ENCODE measurements at places on chromosomes 11 and 22. TPM values are rescaled to one million over a fixed set of nuclear protein-coding genes. Genes with fewer than 3 reads are reported as not detected.

DNA sequence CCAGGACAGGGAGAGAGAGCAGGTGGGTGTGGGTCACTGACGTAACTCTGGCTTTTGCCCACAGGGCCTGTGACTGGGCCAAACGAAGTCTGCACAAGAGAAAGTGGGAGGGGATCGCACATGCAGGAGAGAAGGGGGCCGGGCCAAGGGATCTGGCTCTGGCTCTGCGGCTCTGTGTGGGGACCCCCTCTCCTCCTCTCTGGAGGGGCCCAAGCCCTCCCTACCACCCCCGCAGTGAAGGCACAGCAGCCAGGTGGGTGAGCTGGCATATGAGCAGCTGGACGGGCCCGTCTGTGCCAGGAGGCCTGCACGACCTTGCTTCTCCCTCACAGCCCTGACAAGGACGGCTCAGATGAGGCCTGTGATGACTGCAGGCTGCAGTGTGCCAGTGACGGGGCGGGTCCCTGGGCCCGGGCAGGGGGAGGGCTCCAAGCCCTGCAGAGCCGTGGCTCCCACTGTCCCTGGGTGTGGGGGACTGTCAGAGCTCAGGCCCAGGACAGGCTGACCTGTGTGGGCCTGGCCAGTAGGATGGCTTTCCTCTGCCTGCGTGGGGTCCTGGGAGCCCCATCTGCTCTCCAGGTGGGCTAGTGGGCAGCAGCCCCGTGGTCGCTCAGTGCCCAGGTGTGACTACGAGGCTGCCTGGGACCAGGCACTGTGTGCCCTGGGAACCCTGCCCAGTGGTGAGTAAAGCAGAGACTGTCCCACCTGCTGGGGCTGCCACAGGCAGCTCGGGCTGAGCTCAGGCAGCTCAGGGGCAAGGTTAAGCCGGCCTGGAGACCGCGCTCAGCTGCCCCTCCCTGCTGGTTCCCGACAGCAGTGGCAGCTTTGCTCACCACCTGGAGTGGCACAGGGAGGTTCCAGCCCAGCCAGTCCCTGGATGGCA lies 22.2 kb downstream of the MRGPRG start:
- no peak overlapping the region for H3K27ac ChIP-seq
- H3K36me3 ChIP-seq: no peaks in the 10 kb centered on the region
- peaks cover 9% of the 10 kb centered on the region for H3K27me3 ChIP-seq
- no peaks in the 10 kb centered on the region for H3K4me1 ChIP-seq
- no peak for DNase-seq
- no peak overlapping the region for H3K4me3 ChIP-seq

DNA sequence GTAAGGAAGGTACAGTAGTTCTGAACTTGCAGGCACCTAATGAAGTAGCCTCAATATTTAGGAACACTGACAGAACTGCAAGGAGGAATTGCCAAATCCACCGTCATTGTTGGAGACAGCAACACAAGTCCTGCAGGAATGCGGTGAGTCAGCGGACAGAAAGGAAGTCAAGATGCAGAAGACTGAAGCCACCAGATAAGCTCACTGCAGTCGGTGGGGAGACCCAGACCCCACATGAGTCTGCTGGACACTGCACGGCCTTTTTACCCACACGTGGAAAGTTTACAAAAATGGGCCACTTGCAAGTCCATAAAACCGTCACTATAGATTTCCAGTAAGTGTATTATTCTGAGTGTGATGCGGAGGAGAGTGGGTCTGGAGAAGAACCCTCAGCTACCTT lies 1471.6 kb downstream of the TBC1D22A start:
- no peak for DNase-seq
- H3K27me3 ChIP-seq: no peaks in the 10 kb centered on the region
- no peak overlapping the region for H3K4me3 ChIP-seq
- no peaks in the 10 kb centered on the region for H3K36me3 ChIP-seq

- peak; percentile 50 for DNase-seq
- no peaks in the 10 kb centered on the region for H3K36me3 ChIP-seq
- H3K27me3 ChIP-seq: no peaks in the 10 kb centered on the region
These were observed at the start of gene PRDM11 for GRCh38 chr11:45146072-45147016. Gene PRDM11 (plus strand): TSS chr11:45146639. CDS start chr11:45181767, 35,128 bp downstream.

DNA sequence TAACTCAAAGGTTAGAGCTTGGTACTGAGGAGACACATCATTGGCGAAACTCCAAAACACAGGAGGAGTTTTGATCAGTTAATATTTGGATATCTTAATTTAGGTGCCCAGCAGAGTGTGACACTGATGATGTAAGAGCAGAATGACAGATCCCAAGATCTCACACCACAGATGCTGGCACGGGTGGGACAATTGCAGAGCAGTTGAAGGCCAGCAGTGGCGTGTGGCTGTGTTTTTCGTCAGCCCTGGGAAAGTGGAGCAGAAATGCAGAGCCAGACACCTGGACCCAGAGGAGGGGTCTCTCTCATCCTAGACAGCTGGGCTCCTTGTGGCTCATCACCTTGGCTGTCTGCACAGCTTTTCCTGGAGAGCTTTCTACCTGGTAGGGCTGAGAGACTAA lies 59.7 kb upstream of the CTTN start:
- no peak overlapping the region for H3K27ac ChIP-seq
- H3K4me1 ChIP-seq: no peaks in the 10 kb centered on the region
- H3K27me3 ChIP-seq: no peaks in the 10 kb centered on the region
- DNase-seq: no peak

GRCh38 chr22:22127100-22127499 lies 117.5 kb upstream of the VPREB1 start:
- no peak overlapping the region for H3K4me3 ChIP-seq
- no peaks in the 10 kb centered on the region for H3K36me3 ChIP-seq
- no peaks in the 10 kb centered on the region for H3K4me1 ChIP-seq
- no peak overlapping the region for H3K27ac ChIP-seq

DNA sequence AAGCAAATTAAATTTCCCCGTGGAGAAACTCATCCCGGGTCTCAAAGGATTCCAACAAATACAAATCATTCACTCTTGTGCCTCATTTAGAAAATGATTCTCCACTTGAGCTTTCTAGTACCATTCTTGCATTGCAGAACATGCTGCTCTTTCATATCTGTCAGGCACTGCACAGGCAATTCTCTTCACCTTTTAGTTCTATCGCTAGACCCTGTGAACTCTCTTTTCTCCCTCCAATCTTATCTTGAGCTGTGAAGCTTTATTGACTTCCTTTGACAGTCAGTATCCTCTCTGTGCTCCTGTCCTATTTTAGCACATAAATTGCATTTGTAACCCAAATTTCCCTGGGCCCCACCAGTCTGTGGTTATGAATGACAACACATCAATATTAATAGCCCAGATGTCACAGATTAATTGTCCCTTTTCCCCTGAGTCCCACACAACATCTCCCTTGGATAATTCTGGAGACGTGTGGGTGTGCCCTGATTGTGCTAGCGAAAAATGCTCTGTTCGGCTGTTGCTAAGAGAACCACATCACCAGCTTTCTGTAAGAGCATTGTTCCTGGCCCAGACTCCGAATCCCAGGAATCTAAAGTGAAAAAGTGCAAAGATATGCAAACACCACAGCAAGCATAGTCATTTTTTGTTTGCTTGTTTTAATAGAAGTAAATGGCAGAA lies 22.4 kb upstream of the SC5D start:
- no peak for DNase-seq
- no peak overlapping the region for H3K27ac ChIP-seq
- H3K36me3 ChIP-seq: no peaks in the 10 kb centered on the region
- no peak overlapping the region for H3K4me3 ChIP-seq

GRCh38 chr11:128193615-128194014 lies 393.7 kb downstream of the ETS1 start:
- H3K36me3 ChIP-seq: no peaks in the 10 kb centered on the region
- peaks cover 10% of the 10 kb centered on the region for H3K4me1 ChIP-seq
- no peak for DNase-seq
- H3K27ac ChIP-seq: no peak overlapping the region

DNA sequence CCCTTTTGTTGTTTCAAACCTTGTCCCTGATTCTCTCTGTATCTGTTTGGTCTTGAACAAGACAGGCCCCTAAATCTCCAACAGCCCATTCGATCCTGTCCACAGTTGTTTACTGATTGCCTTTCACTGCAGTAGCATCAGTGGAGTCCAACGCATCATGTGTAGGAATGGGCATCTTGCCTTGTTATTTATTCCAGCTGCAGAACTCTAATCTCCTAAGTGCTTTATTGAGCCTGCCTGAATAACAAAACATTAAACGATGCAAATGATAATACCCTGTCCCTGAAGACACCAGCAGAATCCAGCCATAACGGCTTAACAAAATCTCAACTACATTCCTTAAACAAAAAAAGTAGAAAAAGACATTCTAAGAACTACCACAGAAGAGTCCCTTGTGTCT lies 50.1 kb downstream of the SLC35F2 start:
- H3K4me1 ChIP-seq: no peaks in the 10 kb centered on the region
- no peak overlapping the region for H3K4me3 ChIP-seq
- no peaks in the 10 kb centered on the region for H3K36me3 ChIP-seq
- DNase-seq: no peak

DNA sequence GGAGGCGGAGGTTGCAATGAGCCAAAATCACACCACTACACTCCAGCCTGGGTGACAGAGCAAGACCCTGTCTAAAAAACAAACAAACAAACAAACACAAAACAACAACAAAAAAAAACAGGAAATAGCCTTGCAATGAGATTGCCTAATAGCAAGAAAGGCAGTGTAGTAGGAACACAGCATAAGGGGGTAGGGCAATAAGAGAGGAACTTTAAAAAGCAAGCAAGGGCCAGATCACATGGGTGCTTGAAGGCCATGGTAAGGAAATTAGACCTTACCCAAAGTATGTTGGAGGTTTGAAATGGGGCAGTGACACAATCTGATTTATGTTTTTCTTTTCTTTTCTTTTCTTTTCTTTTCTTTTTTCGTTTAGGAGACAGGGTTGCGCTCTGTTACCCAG lies 34.7 kb upstream of the NRIP3 start:
- no peak overlapping the region for H3K27ac ChIP-seq
- H3K36me3 ChIP-seq: no peaks in the 10 kb centered on the region
- no peaks in the 10 kb centered on the region for H3K4me1 ChIP-seq
- DNase-seq: no peak
- no peak overlapping the region for H3K4me3 ChIP-seq
- no peaks in the 10 kb centered on the region for H3K27me3 ChIP-seq

- H3K4me1 ChIP-seq: no peaks in the 10 kb centered on the region
- no peak for DNase-seq
- H3K27me3 ChIP-seq: peaks cover 3% of the 10 kb centered on the region
- no peak overlapping the region for H3K27ac ChIP-seq
- no peaks in the 10 kb centered on the region for H3K36me3 ChIP-seq
- H3K4me3 ChIP-seq: no peak overlapping the region
These were observed 14.5 kb upstream of the MSANTD2 start for GRCh38 chr11:124814739-124815138.

DNA sequence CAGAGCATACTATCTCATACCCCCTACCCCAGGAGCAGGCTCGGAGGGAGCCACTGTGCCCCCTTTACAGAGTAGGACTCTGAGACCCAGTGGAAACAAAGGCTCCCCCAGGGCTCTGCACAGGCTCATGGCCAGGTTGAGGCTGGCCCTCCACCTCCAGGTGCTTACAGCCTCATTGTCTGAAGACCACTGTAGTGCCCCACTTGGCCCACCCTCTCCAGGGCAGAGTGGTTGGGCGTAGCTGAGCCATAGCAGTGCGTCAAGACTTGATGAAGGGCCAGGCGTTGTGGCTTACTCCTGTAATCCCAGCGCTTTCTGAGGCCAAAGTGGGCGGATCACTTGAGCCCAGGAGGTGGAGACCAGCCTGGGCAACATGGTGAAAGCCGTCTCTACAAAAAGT lies 1.7 kb downstream of the ANKRD13D start:
- no peaks in the 10 kb centered on the region for H3K27me3 ChIP-seq
- H3K4me1 ChIP-seq: peaks cover 21% of the 10 kb centered on the region
- no peak for DNase-seq
- H3K27ac ChIP-seq: no peak overlapping the region
- H3K4me3 ChIP-seq: no peak overlapping the region

GRCh38 chr11:84969103-84969502 lies 658.0 kb downstream of the DLG2 start:
- no peaks in the 10 kb centered on the region for H3K36me3 ChIP-seq
- H3K4me3 ChIP-seq: no peak overlapping the region
- no peak for DNase-seq
- H3K27me3 ChIP-seq: no peaks in the 10 kb centered on the region

- DNase-seq: no peak
- no peak overlapping the region for H3K4me3 ChIP-seq
- peaks cover 2% of the 10 kb centered on the region for H3K36me3 ChIP-seq
These were observed 22.2 kb downstream of the CYB5R2 start for GRCh38 chr11:7651140-7651551.

GRCh38 chr11:1521382-1522080 lies 35.0 kb upstream of the MOB2 start:
- no peak for DNase-seq
- H3K4me1 ChIP-seq: peaks cover 38% of the 10 kb centered on the region
- H3K36me3 ChIP-seq: no peaks in the 10 kb centered on the region
- no peaks in the 10 kb centered on the region for H3K27me3 ChIP-seq

DNA sequence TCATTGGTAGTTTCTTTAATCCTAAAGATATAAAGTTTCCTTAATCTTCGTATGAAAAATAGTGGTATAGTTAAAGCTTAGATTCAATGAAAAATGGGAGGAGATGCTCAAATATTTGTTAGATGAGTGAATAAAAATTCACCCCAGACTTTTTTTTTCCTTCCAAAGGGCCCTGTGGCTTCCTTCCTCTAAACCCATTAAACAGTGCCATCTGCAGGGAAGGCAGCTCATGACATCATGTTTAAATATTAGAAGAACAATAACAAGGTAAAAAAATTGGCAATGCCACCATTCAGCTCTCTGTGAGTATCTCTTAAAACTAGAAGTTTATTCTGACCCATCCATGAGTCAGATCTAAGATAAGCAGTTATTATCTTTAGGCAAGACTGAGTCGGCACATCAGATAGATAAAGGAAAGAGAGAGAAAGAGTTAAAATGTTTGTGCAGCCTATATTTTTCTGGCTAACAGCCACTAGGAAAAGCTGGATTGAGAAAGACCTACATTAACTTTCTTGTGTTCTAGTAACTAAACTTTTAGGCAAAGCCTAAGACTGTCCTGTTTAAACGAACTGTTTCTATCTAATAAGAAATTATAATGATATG lies 19.1 kb upstream of the OOSP1 start:
- H3K4me1 ChIP-seq: no peaks in the 10 kb centered on the region
- H3K4me3 ChIP-seq: no peak overlapping the region
- no peak overlapping the region for H3K27ac ChIP-seq
- H3K36me3 ChIP-seq: no peaks in the 10 kb centered on the region
- no peaks in the 10 kb centered on the region for H3K27me3 ChIP-seq

GRCh38 chr11:77085652-77086051 lies 17.0 kb upstream of the OMP start:
- no peak overlapping the region for H3K4me3 ChIP-seq
- peaks cover 5% of the 10 kb centered on the region for H3K4me1 ChIP-seq
- no peak overlapping the region for H3K27ac ChIP-seq

DNA sequence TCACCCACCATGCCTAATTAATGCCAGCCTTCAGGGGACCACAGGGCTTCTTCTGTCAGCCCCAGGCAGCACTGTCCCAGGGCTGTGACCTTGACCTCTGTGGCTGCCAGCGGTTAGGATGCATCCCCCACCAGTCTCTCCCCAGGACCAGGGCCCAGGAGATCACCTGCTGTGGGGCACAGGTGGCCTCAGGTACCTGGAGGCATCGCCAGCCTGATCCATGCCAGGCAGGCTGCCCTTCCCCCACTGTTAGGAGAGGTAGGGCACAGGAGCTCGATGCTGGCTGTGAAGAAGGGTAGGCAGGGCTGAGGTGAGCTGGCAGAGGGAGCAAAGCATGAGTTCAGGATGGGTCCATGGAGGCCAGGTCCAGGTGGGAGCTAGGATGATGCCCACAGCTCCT lies 16.7 kb upstream of the MDK start:
- no peak overlapping the region for H3K4me3 ChIP-seq
- H3K36me3 ChIP-seq: peaks cover 20% of the 10 kb centered on the region

The MMP1 gene
- total RNA-seq: not detected

The CCDC188 gene
- not detected for total RNA-seq

The OR5A1 gene
- not detected for total RNA-seq

The RFPL3 gene
- total RNA-seq: not detected

The RRAS2 gene
- 52.8 TPM for total RNA-seq

The SNX19 gene
- total RNA-seq: 75.4 TPM

The SH3BP1 gene
- total RNA-seq: 1.1 TPM

Measured in gastrocnemius medialis (tissue), 4 donors.